ENCODE measurements at places on chromosomes 6 and 20.

DNA sequence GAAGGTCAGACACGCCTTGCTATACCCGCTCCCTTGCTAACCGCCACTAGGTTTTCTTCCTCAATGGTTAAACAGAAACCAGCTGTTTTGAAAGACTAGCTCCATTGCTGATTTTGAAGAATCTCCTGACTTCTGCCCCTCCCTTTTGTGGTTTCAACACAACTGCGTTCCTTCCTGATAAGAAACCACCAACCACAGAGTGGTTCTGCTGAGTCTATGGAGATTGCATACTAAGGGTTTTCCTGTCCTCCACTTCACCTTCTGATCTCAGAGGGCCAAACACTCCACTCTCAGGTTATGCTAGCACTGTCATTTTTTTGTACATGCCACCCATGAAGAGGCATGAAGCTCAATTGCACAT, 207.9 kb downstream of the MYLK4 start:
- DNase-seq = no peak

DNA sequence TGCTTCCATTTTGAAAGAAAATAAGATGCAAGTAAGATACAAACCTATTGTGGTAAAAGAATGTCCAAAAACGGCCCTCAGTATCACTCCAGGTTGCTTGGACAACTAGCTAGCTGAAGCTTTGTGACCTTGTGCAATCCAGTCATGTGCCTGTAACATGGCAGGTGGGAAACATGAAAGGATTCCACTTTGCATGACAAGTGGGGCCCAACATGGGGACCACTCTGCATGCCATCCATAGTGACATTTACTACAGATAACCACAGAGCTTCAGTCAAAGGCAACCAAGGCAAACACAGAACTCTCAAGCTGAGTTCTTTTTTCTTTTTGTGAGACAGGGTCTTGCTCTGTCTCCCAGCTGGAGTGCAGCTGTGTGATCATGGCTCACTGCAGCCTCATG, 15.8 kb upstream of the FBXO9 start:
- DNase-seq = no peak

GRCh38 chr20:61662226-61662967, 403.3 kb downstream of the TAF4 start:
- no peak for DNase-seq

DNA sequence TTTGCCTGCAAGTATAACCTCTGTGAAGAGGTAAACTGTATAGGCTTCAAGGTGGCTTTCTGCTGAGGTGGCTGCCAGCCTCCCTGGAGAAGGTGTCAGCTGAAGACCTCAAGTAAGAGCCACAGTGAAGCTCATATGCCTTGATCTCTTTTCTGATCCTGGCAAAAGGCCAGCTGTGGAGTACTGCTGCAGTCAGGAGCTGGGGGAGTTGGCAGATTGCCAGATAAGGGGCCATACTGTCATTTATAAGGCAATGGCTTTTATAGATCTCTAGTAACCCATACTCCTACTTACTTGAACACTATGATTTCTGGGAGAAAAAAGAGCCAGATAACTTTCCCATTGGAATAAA, 8.8 kb upstream of the CEP85L start:
- no peak for DNase-seq

DNA sequence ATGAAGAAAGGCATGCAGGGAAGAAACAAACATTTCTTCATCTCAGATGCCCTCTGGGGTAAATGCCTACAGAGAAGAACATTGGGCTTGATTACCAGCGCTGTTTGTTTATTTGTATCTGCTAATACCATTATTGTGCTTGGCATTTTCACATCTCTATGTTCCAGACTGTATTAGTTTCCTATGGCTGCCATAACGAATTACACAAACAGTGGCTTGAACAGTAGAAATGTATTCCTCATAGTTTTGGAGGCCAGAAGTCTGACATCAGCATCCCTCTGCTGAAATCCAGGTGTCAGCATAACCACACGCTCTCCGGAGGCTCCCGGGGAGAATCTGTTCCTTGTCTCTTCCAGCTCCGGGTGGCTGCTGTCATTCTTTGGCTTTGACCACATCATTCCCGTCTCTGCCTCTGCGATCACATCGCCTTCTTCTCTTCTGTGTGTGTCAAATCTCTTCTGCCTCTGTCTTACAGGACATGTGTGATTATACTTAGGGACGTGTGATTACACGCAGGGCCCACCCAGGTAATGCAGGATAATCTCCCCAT, 241.6 kb upstream of the SUPT3H start:
- DNase-seq = no peak

- no peak for DNase-seq
These were observed 336.0 kb downstream of the QKI start for GRCh38 chr6:163750431-163751031.

DNA sequence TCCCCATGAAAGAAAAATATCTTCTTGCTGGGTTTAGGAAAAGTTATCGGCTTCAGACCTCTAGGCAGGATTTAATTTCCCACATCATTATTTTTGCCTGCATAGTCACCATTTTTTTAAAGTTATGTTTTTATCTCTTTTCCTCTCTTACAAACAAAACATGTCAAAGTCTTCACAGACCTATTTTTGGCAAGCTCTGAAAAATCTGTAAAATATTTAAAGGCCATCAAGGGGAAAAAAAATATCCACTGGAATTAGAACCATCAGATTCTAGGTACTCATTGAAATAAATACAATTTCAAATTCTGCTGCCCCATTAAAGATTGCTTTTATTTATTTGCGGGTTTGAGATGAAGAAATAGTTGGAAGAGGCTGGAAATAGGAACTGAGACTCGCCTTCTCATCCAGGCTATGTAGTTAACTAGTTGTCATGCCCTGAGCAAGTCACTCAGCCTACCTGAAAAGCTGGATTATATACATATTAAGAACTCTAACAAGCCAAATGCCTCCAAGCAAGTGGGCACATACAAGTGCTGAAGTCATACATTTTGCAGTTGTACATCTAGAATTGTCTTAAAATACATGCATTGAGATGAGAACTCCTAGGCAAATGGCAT, 101.7 kb upstream of the SASH1 start:
- DNase-seq = no peak

- DNase-seq = no peak
These were observed 695.5 kb upstream of the CHD6 start for GRCh38 chr20:42313704-42314103.

DNA sequence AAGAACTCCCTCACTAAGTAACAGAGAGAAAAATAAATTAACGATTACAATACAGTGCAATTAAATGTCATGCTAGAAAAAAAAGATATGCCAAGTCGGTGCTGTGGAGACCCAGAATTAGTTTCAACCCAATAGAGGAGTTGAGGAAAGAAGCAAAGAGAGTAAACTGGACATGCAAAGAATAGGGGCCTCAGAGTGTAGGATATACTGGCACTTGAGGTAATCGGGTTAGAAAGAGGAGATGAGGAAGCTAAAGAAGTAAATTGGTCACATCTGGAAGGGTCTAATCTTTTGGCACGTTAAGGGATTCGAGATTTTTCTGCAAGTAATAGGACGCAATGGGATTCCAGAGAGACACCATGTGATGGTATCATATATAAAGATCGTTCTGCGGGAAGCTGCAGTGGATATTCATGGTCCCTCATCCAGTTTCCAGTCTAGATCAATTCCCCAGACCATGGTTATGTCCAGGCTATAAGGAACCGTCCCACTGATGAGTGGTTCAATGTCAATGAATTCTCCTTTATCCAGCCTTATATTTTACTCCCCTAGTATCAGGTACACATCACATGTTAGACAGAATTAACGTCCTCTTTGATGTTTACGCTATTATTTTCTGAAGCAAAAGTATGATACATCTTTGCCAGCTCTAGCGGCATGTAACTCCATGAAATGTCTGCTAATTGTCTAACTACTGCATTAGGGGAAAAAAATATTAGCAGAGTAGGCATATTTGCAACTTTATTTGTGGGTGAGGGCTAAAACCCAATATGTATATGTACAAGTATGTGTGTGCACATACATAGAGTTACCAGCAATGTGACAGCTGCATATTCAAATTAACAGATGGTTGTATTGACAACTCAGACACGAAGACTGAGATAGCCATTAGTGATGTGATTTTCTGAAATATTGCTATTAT, 1.1 kb upstream of the TBC1D32 start:
- no peak for DNase-seq

DNA sequence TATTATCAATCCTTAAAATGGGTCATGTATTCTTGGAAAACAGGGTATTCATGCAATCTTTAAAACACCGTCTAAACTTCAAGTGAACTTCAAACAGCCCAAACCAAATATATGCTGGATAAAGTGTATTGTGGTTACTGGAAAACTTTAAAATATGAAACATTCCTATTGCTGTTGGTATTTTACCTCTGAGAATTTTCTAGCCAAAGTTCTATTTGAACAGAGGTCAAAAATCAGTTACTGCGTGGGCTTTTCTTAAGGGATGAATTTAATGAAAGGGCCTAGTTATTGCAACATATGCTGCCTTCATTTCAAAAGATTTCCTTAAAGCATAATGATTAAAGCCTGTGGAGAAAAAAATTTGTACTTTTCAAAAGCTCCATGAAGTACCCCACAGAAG, 436.0 kb downstream of the PLCB1 start:
- no peak for DNase-seq

- no peak for DNase-seq
These were observed 6.9 kb upstream of the SYNDIG1 start for GRCh38 chr20:24462460-24463010.

DNA sequence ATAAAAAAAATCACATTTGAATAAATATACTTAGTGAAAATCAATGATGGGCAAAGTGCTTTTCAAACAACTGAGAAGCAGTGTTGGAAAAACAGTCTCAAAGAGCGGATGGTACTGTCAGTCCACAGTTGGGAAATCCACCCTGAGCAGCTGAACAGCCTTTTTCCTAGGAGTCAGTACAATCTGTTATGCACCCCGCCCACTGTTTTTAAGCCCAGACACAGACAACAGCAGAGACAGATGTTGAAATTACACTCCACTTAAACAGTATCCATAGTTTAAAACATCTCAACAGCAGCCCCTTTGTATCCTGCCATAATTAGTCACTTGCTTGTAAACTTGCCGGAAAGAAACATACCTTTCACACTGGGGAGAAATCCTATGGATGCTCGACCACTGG, 372 bp downstream of the KIAA0408 start:
- no peak for DNase-seq

DNA sequence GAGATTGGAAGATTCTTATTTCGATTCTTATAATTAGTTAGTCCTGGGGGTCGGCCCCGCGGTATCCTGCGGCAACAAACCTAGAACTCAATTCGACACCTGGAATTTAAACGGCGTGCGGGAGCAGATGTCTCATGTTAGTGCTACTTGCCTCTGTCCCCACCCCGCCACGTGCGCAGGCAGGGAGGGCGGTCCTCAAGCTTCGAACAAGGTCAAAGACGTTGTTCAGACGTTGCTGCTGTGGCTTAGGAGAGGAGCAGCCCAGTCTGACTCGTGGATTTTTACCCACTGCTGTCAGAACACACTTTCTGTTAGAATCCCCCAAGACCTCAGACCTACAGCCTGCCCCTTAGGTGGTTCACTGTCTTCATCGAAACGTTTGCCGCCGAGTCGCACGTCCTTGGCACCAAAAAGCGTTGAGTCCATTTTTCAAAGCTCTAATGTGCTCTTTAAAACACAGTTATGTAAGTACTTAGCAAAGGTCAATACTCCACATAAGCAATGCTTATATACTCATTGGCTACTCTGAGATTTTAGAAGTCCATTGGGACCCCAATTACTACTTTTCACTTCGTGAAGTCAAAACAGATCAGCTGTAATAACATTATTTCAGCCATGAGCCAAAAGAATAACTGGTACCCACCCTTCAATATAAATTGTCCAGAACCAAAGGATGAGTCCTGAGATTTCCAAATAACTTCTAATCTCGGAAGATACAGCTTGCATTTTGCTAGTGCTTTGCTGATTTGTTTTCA, 2.7 kb upstream of the C6orf62 start:
- peak; percentile 78 for DNase-seq

GRCh38 chr20:6295127-6295866, 172.5 kb upstream of the FERMT1 start:
- no peak for DNase-seq

GRCh38 chr6:114158411-114158810, 184.4 kb downstream of the HS3ST5 start:
- no peak for DNase-seq

DNA sequence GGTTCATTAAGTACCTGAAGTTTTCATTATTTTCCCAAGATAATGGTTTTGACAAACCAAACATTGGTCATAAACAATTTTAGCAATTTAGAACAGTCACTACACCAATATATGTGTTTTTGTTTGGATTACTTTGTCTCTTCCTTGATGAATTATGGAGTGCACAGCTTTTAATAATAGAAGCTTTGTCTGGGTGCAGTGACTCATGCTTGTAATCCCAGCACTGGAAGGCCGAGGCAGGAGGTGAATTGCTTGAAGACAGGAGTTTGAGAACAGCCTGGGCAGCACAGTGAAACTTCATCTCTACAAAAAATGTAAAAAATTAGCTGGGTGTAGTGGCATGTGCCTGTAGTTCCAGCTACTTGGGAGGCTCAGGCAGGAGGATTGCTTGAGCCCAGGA, 89.4 kb upstream of the ANKEF1 start:
- DNase-seq = no peak

GRCh38 chr20:46351357-46352058, 43.2 kb upstream of the CDH22 start:
- no peak for DNase-seq

DNA sequence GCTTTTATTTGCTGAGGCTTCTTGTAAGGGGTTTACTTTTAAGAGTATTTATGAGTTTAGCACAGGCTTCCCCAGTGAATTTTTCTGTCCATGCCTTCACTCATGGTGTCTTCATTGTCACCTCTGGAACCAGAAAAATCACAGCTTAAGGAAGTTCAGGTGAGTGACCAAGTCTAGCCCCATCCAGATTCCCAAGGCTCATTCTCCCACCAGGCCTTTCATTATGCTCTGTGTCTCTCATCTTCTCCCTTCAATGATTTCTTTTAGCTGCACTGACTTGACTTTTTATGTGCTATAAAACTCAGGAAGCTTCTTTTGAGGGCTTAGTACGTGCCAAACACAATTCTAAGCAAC, 64.9 kb upstream of the NEDD9 start:
- DNase-seq = no peak

DNA sequence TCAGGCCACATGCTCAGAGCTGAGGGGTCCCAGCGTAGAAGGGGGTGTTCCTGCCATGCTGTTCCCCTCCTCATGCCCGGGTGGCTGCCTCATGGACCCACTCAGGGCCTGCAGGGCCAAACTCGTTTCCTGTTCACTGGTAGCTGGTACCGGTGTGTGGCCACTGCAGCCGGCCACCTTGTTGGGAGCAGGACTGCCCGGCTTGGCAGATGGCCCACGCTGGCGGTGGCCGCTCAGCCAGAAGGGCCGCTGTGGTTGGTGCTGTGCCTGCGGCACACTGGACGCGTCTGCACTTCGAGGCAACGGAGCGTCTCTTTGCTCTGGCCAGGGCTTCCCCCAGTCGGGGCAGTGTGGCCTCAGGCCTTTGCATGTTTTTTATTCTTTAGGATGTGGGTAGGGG, 10.0 kb upstream of the COL20A1 start:
- no peak for DNase-seq

Data from thoracic aorta (tissue), 2 donors.